ENCODE measurements at places on chromosomes 7 and 10. TPM values are rescaled to one million over a fixed set of nuclear protein-coding genes. Genes with fewer than 3 reads are reported as not detected.
A peak's percentile ranks its signal among the peaks of the same experiment; 100 is the strongest.

Gene TFAM
- total RNA-seq, result 18.3 TPM

Gene PLEKHS1
- total RNA-seq, result 1.7 TPM

Gene SPDYE2B
- total RNA-seq, result not detected

Gene NOS3
- 45.1 TPM for total RNA-seq

Gene VSIR
- 14.7 TPM for total RNA-seq

Gene SCART1
- 8.1 TPM for total RNA-seq

GRCh38 chr7:26038201-26038990 lies 113.6 kb upstream of the NFE2L3 start:
- no peaks in the 10 kb centered on the region for H3K36me3 ChIP-seq
- H3K4me1 ChIP-seq, result no peaks in the 10 kb centered on the region
- H3K27ac ChIP-seq, result no peak overlapping the region
- H3K27me3 ChIP-seq, result peaks cover 18% of the 10 kb centered on the region
- DNase-seq, result no peak
- H3K4me3 ChIP-seq, result no peak overlapping the region

- peak overlapping the region; percentile 69 for H3K27ac ChIP-seq
- no peaks in the 10 kb centered on the region for H3K27me3 ChIP-seq
These were observed 82.7 kb upstream of the KMT2E start for GRCh38 chr7:104931181-104931781.

GRCh38 chr7:33195264-33195663 lies 65.9 kb downstream of the BBS9 start:
- DNase-seq, result no peak
- H3K27me3 ChIP-seq, result no peaks in the 10 kb centered on the region
- H3K36me3 ChIP-seq, result no peaks in the 10 kb centered on the region

- DNase-seq, result no peak
- H3K36me3 ChIP-seq, result peaks cover 11% of the 10 kb centered on the region
- H3K4me1 ChIP-seq, result no peaks in the 10 kb centered on the region
- no peaks in the 10 kb centered on the region for H3K27me3 ChIP-seq
These were observed 70.2 kb downstream of the DNAJB6 start for GRCh38 chr7:157406971-157407370.

GRCh38 chr7:94170836-94171235 lies 166.7 kb upstream of the BET1 start:
- no peak overlapping the region for H3K27ac ChIP-seq
- no peak for DNase-seq
- no peaks in the 10 kb centered on the region for H3K27me3 ChIP-seq
- H3K36me3 ChIP-seq, result no peaks in the 10 kb centered on the region
- no peaks in the 10 kb centered on the region for H3K4me1 ChIP-seq

GRCh38 chr10:7373039-7373438 lies 37.8 kb downstream of the SFMBT2 start:
- DNase-seq, result no peak
- no peak overlapping the region for H3K4me3 ChIP-seq
- H3K27ac ChIP-seq, result no peak overlapping the region
- H3K36me3 ChIP-seq, result peaks cover 36% of the 10 kb centered on the region
- no peaks in the 10 kb centered on the region for H3K4me1 ChIP-seq
- no peaks in the 10 kb centered on the region for H3K27me3 ChIP-seq

GRCh38 chr7:150307904-150308303 lies 15.3 kb upstream of the LRRC61 start:
- DNase-seq, result no peak
- H3K36me3 ChIP-seq, result no peaks in the 10 kb centered on the region
- H3K4me1 ChIP-seq, result no peaks in the 10 kb centered on the region
- no peaks in the 10 kb centered on the region for H3K27me3 ChIP-seq
- no peak overlapping the region for H3K4me3 ChIP-seq

GRCh38 chr10:22714479-22715289 lies at the start of gene PIP4K2A:
PIP4K2A (minus strand) TSS chr10:22714578; CDS start chr10:22714326, 252 bp downstream.
- H3K4me3 ChIP-seq, result peak within 1 kb of the TSS; percentile 77
- H3K36me3 ChIP-seq, result no peaks in the 10 kb centered on the region
- peak within 1 kb of the TSS; percentile 89 for H3K27ac ChIP-seq

DNA sequence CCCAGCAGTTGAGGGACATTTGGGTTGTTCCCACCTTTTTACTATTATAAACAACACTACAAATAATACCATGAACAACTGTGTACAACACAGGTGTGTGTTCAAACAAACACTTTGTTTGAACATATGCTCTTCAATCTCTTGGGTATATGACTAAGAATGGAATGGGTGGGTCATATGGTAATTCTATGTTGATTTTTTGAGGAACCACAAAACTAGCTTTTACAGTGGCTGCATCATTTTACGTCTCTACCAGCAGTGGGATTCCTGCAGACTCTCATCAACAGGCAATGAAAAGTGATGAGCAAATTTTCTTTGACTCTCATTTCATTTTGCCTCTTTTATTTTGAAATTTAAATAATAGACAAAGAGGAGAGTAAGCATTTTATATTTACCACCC lies 116.9 kb upstream of the KLF14 start:
- no peaks in the 10 kb centered on the region for H3K27me3 ChIP-seq
- no peak overlapping the region for H3K4me3 ChIP-seq
- DNase-seq, result no peak
- no peaks in the 10 kb centered on the region for H3K4me1 ChIP-seq
- H3K36me3 ChIP-seq, result peaks cover 23% of the 10 kb centered on the region

DNA sequence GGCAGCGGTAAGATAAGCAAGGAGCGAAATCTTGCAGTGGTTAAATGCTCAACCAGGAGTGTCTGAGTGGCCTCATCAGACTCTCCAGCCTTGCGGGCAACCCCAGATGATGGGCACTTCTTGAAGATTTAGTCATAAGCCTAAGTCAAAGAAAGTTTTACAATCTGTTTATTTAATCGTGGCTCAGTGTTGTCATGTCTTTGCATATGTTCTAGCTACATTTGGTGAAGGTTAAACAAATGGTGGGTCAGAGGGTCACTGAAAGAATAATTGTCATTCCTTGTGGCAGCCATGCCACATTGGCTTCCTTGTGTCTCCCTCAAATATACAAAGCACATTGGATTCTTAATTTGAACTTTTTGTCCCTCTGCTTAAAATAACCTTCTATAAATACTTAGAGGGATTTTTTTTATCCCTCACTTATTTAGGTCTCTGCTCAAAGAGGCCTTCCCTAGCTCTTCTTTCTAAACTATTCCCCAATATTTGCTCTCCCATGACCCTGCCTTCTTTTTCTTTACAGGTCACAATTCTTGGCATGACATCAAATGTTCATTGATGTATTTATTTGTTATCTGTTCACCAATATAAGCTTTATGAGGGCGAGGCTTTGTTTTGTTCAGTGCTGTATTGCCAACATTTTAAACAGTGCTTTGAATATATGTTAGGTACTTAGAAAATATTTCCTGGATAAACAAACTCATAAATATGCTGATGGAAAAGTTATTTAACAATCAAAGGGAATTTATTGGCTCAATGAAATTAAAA lies 68.7 kb downstream of the NEUROD6 start:
- no peaks in the 10 kb centered on the region for H3K4me1 ChIP-seq
- H3K36me3 ChIP-seq, result no peaks in the 10 kb centered on the region
- H3K27me3 ChIP-seq, result no peaks in the 10 kb centered on the region
- no peak for DNase-seq
- H3K27ac ChIP-seq, result no peak overlapping the region

GRCh38 chr7:94250124-94250523 lies 144.6 kb upstream of the COL1A2 start:
- H3K27me3 ChIP-seq, result no peaks in the 10 kb centered on the region
- H3K4me1 ChIP-seq, result no peaks in the 10 kb centered on the region
- no peaks in the 10 kb centered on the region for H3K36me3 ChIP-seq

GRCh38 chr10:127908106-127908958 lies 1.4 kb downstream of the PTPRE start:
- peak overlapping the region; percentile 83 for H3K4me3 ChIP-seq
- peak overlapping the region; percentile 87 for H3K27ac ChIP-seq
- peaks cover 29% of the 10 kb centered on the region for H3K4me1 ChIP-seq
- H3K36me3 ChIP-seq, result no peaks in the 10 kb centered on the region
- no peak for DNase-seq

DNA sequence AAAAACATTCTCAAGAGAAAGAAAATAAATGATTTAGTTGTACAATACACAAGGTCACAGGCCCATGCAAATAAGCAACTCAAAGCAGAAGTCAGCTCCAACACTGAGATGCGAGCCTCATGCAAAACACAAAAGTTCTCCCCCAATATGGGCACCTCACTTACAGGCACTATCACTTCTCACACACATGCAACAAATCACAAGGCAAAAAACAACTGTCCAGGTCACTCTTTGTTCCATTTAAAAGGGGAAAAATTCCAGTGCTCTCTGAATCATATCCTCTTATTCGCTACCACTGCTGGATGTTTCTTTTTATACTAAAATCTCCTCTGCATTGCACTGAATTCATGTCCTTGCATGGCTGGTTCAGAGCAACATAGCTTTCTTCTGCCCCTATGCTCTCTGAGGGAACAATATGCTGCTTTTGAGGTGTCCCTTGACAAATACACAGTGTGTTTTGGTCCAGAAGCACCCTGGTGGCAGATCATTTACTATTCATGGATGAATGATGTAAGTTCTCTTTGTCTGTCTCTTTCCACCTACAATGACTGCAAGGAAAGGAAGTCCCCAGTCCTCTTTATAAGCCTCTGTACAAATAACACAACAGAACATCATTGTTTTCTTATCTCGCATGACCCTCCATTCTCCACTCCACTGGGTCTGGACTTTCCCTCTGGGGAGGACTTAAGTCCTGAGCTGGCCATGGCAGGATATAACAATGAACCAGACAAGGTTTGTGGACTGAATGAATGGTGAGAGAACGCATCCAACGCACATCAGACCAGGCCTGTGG lies 85.4 kb upstream of the GSDME start:
- peaks cover 2% of the 10 kb centered on the region for H3K4me1 ChIP-seq
- H3K36me3 ChIP-seq, result no peaks in the 10 kb centered on the region
- H3K27ac ChIP-seq, result no peak overlapping the region
- H3K27me3 ChIP-seq, result no peaks in the 10 kb centered on the region
- no peak overlapping the region for H3K4me3 ChIP-seq
- DNase-seq, result no peak

DNA sequence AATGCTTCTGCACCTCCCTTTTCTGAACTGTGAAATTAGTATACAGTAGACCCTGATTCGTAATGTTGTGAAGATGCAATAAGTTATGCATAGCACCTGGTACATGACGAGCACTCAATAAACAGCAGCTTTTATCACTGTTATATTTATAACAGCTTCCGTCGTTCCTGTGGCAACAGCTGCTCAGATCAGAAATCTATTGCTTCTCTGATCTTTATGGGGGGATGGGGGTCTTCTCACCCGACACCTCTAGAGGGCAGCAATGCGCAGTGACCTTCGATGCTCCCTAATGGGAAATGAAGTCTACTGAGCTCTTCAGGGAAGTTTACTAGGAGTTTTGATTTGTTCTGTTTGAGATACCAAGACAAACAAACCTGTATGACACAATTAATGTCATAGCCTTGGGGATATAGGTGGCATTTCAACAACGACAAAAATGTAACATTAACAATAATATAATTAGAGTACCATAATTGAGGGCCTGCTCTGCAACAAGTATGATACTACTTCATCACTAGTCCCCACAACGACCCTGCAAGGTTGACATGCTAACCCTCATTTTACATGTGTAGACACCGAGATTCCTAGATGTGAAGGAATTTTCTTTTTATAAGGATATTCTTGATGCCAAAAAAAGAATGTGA lies 289.6 kb downstream of the SFMBT2 start:
- no peaks in the 10 kb centered on the region for H3K27me3 ChIP-seq
- no peak overlapping the region for H3K27ac ChIP-seq
- H3K4me3 ChIP-seq, result no peak overlapping the region

- H3K27me3 ChIP-seq, result no peaks in the 10 kb centered on the region
- H3K4me3 ChIP-seq, result no peak overlapping the region
- H3K27ac ChIP-seq, result peak overlapping the region; percentile 49
- no peak for DNase-seq
- peaks cover 11% of the 10 kb centered on the region for H3K36me3 ChIP-seq
- peaks cover 100% of the 10 kb centered on the region for H3K4me1 ChIP-seq
These were observed 115.9 kb downstream of the ZMIZ1 start for GRCh38 chr10:79184657-79185056.

DNA sequence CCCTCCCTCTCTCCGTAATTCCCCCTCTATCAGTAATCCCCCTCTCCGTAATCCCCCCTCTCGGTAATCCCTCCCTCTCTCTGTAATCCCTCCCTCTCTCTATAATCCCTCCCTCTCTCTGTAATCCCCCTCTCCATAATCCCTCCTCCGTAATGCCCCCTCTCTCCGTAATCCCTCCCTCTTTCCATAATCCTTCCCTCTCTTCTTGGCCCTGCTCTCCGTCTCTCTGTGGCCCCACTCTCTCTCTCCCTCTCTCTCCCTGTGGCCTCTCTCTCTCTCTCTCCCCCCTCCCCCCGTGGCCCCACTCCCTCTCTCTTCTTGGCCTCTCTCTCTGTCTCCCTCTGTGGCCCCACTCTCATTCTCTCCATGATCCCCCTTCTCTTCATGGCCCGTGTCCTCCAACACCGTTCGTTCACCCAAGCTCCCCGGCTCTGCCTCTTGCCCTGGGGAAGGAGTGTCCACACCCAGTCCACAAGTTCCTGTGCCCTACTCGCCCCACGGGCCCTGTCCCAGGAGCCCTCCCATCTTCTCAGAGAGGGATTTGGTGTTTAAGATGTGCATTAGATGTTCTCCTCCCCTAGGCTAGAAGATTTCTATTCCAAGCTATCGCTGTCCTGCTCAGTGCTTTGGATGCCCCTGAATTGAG lies 19.8 kb downstream of the SHH start:
- H3K27me3 ChIP-seq, result peaks cover 15% of the 10 kb centered on the region
- H3K27ac ChIP-seq, result no peak overlapping the region
- no peak overlapping the region for H3K4me3 ChIP-seq
- peaks cover 9% of the 10 kb centered on the region for H3K4me1 ChIP-seq
- no peaks in the 10 kb centered on the region for H3K36me3 ChIP-seq

- peak overlapping the region; percentile 60 for H3K4me3 ChIP-seq
- peak; percentile 94 for DNase-seq
- peaks cover 9% of the 10 kb centered on the region for H3K4me1 ChIP-seq
- no peaks in the 10 kb centered on the region for H3K36me3 ChIP-seq
- H3K27ac ChIP-seq, result peak overlapping the region; percentile 26
These were observed 19.6 kb upstream of the CFAP46 start for GRCh38 chr10:132961787-132962622.

GRCh38 chr7:155489862-155490696 lies 32.1 kb downstream of the EN2 start:
- H3K27me3 ChIP-seq, result no peaks in the 10 kb centered on the region
- peak overlapping the region; percentile 37 for H3K4me3 ChIP-seq
- peaks cover 14% of the 10 kb centered on the region for H3K4me1 ChIP-seq

GRCh38 chr10:2887391-2888070 lies 179.8 kb upstream of the PFKP start:
- H3K27me3 ChIP-seq, result no peaks in the 10 kb centered on the region
- no peak overlapping the region for H3K27ac ChIP-seq
- no peak overlapping the region for H3K4me3 ChIP-seq
- H3K36me3 ChIP-seq, result no peaks in the 10 kb centered on the region
- H3K4me1 ChIP-seq, result no peaks in the 10 kb centered on the region

GRCh38 chr10:71087622-71088021 lies 124.7 kb upstream of the UNC5B start:
- H3K27ac ChIP-seq, result no peak overlapping the region
- H3K4me3 ChIP-seq, result no peak overlapping the region
- H3K27me3 ChIP-seq, result peaks cover 24% of the 10 kb centered on the region
